OCI-LY7 (cell line): ENCODE measurements at places on chromosomes 12 and 14. TPM values are rescaled to one million over a fixed set of nuclear protein-coding genes. Genes with fewer than 3 reads are reported as not detected.

GRCh38 chr14:96170961-96171592, 33.6 kb upstream of the BDKRB2 start:
- DNase-seq = no peak

GRCh38 chr12:104532636-104533035, 75.9 kb downstream of the CHST11 start:
- no peak for DNase-seq

GRCh38 chr12:111467857-111468241, 62.1 kb downstream of the SH2B3 start:
- no peak for DNase-seq

- DNase-seq = no peak
These were observed 88.5 kb upstream of the FZD10 start for GRCh38 chr12:130073721-130074120.

- no peak for DNase-seq
These were observed 29.4 kb upstream of the ESRRB start for GRCh38 chr14:76346391-76347160.

POTEM gene
- total RNA-seq = 0.98 and 1.0 TPM in 2 replicates

COX8C gene
- total RNA-seq = not detected in 2 replicates

CD163 gene
- not detected in 2 replicates for total RNA-seq

CRACR2A gene
- total RNA-seq = 31.0 and 31.1 TPM in 2 replicates
